H1 (cell line): ENCODE measurements at places on chromosomes 7 and 10.

- no peak for DNase-seq
These were observed 64.0 kb downstream of the MTPAP start for GRCh38 chr10:30284865-30285594.

DNA sequence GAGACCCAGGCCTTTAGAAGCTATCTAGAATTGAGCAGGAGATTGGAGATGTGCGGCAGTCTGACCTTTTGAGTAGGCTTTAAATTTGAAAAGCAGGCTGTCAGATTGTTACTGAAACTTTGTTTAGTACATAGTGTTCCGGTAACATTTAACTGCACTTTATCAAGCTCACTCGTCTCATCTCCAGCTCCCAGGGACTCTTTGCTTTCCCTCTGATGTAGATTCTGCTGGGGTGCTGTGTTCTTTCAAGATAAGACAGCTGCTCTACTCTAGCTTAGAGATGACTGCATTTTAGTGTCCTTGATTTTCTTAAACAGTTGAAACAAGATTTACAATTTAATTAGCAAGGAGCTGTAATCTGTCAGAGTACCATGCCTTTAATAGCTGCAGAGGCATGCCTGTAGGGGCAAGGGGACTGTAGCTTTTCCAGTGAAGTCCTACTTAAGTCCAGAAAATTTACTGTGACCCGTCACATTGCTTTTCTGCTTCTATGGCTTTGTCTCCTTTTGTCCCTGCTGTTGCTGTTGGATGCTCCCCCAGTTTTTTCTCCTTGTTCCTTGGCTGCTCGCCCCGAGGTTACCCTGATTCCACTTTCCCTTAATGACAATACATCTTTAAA is 56.4 kb upstream of the MTPN start:
- DNase-seq = no peak

- DNase-seq = no peak
These were observed at the start of gene FAM131B for GRCh38 chr7:143362131-143363015. Gene FAM131B, minus strand, starts transcription at chr7:143362713. Its CDS starts 110 bp downstream, at chr7:143362603.

DNA sequence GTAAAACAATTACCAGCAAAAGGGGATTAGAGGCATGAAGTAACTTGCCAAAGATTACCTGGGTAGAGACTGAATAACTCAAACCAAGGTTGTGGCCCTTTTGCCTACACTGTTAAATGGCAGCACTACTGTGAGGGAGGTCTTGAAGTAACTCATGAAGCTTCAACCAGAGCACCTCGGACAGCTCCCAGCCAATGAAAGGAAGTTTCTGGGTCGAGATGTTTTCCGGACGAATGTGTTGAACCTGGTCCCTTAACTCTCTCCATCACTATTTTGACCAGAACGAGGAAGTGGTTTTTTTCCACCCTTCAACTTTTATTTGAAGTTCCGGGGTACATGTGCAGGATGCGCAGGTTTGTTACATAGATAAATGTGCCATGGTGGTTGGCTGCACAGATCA is 133.6 kb upstream of the PRKCQ start:
- no peak for DNase-seq

DNA sequence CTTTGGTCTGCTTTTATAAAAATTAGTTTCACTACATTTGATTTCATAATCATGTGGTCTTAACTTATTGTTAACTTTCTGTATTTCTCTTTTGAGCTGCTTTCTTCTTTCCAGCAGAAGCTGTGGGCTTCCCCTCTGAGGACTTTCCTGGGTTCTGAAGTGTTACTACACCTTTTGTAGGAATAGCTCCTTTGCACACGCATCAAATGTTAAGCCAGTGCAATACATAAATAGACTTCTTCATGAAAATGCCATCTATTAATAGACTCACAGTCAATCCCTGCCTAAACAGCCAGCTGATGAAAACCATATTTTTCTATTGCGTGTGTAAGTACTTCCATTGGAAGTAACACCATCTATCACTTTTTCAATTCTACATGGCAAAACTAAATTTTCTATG is 1.5 kb downstream of the ABCB4 start:
- no peak for DNase-seq

GRCh38 chr10:50063100-50063499 is 4.7 kb upstream of the WASHC2A start:
- DNase-seq = no peak

- peak; percentile 31 for DNase-seq
These were observed 44.1 kb upstream of the ATP6V0A4 start for GRCh38 chr7:138842111-138842510.

- no peak for DNase-seq
These were observed 426 bp downstream of the SYPL1 start for GRCh38 chr7:106111655-106112117.

- no peak for DNase-seq
These were observed 114.2 kb downstream of the TAF3 start for GRCh38 chr10:7932301-7933036.

DNA sequence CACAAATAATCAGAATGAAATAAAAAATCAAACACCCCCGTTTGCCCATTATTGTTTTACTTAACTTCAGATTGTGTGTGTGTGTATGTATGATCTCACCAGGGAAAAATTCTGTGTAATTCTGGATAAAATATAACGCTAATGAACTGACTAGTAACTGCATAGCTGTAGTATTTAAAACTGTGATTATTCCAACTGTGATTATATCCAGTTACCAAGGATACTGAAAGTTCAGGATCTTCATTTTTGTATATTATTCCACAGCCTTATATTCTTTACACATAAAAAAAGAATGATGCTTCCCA is 2.9 kb downstream of the TWIST1 start:
- DNase-seq = no peak

- no peak for DNase-seq
These were observed 19.0 kb downstream of the CALML5 start for GRCh38 chr10:5480162-5480941.

GRCh38 chr7:3117488-3118231 is 74.0 kb upstream of the CARD11 start:
- DNase-seq = no peak

- DNase-seq = no peak
These were observed 1.3 kb downstream of the FRAT2 start for GRCh38 chr10:97333351-97333600.

DNA sequence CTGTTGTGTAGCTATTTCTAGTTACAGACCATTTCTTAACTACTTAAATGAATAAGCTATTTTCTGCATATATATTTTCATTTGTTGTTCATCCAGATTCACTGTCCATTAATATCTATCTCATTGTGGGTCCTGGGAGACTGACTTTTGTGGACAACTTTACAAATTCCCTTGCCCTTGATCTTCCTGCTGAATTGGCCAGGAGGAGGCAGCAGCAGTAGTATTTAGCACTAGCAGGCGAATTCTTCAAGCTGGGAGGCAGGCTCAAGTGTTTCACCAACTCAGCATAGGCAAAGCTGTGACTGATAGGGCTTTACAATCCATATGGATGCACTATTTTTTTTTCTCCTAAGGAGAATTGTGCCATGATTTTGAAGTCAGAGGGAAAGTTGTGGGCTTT is 461.0 kb upstream of the NRG3 start:
- peak; percentile 31 for DNase-seq

GRCh38 chr7:134645935-134646334 is 718 bp upstream of the BPGM start:
- DNase-seq = no peak

- no peak for DNase-seq
These were observed 141.4 kb upstream of the BET1 start for GRCh38 chr7:94145602-94146001.

DNA sequence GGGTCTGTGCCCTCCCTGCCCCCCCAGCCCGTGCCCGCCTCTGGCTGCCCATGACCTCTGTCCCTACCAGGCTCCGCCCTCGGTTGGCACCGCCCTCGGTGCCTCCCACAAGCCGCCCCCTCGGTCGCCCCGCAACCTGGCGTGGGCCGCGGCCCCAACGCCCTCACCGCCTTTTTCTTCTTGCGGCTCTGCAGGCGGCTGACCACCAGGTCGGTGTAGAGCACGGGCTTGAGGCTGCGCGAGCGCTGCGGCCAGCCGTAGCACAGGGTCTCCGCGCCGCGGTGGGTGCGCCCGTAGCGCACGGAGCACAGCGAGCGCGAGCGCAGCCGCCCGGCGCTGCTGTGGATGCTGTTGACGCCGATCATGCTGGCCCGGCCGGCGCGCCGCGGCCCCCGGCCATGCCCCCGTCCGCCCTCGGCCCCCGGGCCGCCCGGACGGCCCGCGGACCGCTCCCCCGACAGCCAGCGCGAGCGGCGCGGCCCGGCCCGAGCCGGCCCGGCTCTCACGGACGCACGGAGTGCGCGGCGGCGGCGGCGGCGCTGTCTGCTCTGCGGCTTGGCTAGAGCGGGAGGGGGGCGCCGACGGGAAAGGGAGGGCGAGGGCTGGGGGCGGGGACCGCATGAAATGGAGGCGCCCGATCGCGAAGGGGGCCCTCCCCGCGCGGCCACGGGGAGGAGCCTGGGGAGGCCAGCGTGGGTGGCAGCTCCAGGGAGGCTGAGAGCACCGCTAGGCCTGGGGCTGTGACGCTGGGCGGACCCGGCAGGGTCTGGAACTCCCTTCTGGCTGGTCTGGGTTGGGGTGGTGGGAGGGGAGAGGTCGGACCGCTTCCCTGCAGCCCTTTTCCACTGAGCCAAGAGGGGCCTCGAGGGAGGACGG is 9.6 kb downstream of the PSD start:
- DNase-seq = no peak

GRCh38 chr10:103145860-103146466 is 47.1 kb downstream of the NT5C2 start:
- no peak for DNase-seq

GRCh38 chr7:132087421-132087820 is 488.8 kb downstream of the PLXNA4 start:
- no peak for DNase-seq

- DNase-seq = no peak
These were observed 88.9 kb upstream of the LRRC4 start for GRCh38 chr7:128120116-128120515.

DNA sequence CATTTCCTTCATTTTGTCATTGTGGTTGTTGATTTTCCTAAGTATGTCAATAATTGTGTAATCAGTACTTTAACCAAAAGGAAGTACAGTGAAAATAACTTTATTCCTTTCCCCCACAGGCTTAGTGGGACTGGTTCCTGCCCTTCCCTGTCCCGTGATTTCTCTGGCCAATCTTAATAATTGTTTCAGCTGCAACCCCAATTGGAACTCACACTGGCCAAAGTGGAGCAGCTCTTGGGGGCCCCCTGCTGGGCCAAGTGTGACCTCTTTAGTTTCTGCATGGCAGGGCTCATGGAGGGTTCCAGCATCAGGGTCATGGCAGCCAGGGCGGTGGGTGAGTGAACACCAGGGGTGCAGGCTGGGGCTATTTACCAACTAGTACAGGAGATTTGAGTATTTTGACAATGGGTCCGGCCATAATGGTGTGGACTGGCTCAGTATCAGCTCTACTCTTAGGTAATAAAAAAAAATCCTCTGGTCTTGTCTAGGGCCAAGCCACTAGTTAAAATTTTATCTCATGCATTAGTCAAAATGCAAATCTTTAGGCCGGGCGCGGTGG is 31.7 kb downstream of the CYCS start:
- DNase-seq = no peak

- no peak for DNase-seq
These were observed 38.4 kb upstream of the ABCB4 start for GRCh38 chr7:87513735-87514335.
